ENCODE measurements at places on chromosomes 7 and 10.

GRCh38 chr7:44059219-44060090 lies 5.9 kb downstream of the PGAM2 start:
- no peak for DNase-seq

DNA sequence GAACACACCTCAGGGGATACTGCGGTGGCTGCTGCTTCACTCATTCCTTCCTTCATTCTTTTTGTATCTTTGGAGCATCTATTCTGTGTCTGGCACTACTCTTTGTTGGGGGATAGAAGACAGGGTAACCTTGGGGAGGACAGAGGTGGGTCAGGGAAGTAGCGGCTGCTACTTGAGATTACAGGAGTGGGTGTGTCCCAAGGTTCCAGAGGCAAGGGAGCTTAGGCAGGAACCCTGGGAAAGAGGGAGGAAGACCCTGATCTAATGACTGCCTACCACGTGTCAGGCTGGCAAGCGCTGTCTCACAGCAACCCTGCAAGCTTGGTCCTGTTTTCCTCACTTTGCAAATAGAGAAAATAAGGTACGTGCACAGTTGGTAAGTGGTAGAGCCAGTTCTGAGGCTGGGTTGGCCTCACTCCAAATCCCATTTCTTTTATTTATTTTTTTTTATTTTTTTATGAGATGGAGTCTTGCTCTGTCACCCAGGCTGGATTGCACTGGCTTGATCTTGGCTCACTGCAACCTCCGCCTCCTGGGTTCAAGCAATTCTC lies 985.9 kb upstream of the ZNF722 start:
- no peak for DNase-seq

DNA sequence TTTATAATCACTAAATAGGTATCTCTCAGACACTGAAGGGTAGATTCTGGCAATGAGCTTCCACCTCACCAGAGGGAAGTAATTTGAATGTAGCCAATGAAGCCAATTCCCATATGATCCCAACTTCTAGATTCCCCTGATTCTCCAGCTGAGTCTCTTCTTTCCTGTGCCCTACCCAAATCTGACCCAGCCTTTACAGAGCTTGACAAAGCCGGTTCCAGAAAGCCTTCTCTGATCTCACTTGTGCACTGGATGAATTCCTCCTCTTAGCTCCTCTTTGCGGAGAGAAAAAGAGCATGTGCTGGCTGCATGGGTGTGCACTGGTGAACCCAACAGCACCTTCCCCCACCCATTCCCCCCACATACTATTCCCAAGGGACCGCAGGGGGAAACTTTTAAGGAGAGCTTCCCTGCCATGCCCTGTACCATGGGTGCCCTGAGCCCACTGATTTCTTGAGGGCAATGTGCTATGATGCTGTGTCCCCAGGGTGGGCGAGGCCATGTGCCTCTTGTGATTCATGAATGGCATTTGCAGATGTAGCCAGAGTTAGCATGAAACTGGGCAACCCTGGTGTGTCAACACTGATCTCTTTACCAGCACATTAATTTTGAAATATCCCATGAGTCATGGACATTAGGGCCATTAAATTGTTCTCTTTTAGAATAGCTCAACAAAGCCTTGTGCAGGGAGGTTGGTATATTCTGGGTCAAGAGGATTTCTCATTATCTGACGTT lies 50.4 kb upstream of the PLEKHA1 start:
- no peak for DNase-seq

DNA sequence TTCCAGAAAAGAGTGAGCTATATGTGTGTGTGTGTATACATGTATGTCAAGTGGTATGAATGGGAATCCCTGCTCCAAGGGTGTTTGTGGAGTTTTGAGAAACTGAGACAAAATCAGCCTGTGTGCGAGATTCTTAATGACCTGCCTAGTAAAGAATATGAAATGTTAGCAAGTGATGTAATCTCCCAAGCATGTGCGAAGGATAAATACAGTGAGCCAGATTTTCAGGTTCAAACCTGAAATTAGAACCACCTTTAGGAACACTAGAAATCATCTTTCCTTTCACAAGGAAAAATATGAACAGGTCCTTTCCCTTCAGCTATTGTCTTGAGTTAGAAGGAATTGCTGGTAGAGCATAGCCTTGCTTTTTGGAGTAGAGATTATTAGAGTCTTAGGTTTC lies 457.6 kb downstream of the LRMDA start:
- DNase-seq, result no peak

GRCh38 chr10:35378541-35379210 lies 42.4 kb downstream of the CCNY start:
- DNase-seq, result no peak

DNA sequence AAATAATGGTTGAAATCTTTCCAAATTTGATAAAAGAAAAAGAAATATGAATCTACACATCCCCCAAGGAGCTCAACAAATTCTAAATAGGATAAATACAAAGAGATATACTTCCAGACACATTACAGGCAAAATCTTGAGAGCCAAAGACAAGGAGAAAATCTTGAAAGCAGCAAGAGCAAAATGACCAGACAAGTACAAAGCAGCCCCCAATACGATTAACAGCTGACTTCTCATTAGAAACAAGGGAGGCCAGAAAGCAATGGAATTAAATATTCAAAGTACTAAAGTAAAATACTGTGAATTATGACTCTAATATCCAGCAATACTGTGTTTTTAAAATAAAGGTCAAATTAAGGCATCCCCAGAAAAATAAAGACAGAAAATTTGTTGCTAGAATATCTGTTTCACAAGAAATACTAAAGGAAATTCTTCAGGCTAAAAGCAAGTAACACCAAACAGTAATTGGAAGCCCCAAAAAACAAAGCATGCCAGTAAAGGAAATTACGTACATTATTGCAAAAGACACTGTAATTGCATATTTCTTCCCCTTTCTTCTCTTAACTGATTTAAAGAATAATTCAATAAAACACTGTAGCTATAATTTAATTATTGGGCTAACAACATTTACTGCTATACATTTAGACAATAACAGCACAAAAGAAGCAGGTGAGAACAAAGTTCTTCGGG lies 36.4 kb downstream of the ZNF438 start:
- no peak for DNase-seq

DNA sequence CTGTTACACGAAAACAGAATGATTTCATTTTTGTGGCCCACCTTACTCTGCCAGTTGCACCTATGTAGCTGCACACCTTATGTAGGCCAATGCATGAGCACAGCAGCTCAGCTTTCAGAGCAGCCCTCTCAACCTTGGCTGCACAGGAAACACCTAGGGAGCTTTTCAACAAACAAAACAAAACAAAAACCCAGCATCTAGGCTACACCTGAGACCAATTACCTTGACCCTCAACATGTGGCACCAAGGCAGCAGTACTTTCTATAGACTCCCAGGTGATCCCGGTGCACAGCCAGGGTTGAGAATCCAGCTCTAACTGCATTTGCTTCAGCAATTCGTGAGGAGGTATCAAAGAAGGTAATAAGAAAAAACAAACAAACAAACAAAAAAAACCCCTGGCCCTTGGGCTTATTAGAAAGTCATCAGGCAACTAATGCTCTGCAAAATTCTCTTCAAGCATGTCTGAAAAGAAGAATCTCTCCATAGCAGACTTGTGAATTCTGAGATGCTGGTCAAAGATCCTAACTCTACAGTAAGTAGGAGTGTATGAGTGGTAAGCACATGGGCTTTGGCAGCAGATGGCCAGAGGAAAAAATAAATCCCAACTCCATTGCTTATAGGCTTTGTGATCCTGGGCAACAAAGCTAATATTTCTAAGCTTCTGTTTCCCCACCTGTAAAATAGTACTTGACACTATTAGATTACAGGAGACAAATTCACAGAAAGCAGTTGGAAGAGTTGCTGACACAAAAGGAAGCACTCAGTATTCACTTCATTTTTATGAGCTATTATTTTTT lies 113.4 kb upstream of the NOBOX start:
- DNase-seq, result peak; percentile 83

DNA sequence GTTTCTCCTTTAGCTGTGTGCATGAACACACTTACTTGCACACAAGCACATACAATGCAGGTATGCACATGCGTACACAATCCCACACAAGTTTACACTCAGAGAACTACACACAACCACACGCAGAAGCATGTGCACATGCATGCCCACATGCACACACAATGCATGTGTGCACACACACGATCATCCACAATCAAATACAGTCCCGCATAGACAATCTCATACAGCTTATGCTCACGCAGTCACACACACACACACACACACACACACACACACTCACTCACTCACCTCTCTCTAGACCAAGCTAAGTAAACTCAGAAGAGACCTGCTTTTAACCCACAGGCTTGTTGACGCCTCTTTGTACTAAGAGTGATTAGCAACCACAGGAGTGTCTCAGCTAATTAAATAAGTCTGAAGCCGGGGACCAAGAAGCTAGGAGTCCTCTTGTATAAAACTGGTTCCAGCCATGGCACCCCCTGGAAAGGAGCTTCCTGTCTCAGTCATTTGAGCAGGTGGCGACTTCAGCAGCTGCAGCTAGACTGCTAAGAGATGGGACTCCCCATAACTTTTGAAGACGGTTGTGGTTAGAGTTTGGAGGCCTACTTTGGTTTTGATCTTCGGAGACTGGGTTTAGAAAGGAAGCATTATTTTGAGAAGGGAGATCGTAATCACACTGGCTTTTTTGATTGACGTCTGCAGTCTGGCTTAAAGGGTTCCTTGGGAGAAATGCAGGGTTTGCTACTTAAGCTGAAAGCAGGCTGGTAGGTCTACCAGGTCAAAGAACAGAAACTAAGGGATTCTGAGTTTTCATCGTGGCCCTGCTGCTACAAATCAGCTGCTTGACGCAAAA lies 82.3 kb upstream of the ADRB1 start:
- no peak for DNase-seq

DNA sequence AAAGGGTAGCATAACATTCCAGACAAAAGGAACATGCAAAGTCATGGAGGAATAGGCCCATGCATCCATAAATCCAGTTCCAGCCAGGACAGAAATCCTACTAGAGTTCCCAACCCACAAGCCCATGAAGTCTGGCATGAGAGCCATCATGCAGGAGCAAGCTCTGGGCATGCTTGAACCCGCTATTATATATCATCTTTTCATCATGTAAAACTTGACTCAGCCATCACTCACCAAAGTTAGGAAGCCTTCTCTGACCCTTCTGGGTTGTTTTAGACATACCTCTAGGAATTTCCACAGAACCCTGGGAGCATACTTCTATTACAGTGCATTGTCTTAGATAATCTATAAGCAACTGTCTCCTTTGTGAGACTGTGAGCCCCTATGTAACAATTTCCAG lies 293.0 kb upstream of the NPSR1 start:
- DNase-seq, result no peak

GRCh38 chr7:20513341-20513740 lies 102.1 kb upstream of the ABCB5 start:
- DNase-seq, result no peak

GRCh38 chr7:48161407-48162125 lies 9.7 kb upstream of the ABCA13 start:
- no peak for DNase-seq

DNA sequence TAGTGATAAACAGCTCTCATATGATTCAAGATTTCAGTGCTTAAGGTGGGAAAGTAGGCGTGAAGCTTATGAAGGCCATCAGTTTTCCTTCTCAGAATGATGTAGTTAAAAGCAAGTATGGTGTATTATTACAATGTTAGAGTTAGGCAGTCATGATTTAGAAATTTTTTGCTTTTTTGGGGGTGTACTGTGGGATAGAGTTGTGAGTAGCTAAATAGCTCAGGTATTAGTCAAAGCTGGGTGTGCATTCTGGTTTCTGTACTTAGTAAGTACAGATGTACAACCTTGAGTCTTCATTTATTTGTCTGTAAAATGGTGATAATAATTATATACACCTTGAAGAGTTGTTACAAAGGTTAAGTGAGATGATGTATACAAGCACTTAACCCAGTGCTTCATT lies 52.2 kb downstream of the R3HCC1L start:
- DNase-seq, result no peak

GRCh38 chr7:87100326-87100725 lies 40.9 kb upstream of the ELAPOR2 start:
- DNase-seq, result no peak

- no peak for DNase-seq
These were observed 116.1 kb downstream of the FAM53B start for GRCh38 chr10:124627866-124628675.

DNA sequence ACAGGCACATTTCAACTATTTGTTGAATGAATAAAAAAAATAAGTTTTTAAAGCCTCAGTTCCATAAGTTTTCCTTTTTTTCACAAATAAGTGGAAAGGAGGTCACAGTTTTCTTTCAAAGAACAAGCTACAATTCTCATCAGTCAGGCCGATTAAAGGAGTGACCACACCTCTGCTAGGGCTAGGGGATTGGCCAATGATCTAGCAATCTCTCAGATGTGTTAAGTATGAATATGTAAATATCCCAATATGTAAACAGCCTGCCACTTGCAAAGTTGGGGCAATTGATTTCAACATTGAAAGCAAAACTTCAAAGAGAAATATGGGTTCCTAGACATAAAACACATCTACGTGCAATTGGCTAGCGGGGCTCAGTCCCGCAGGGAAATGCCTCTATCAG lies 614.9 kb downstream of the KCNMA1 start:
- DNase-seq, result no peak

Measured in NCI-H524 (cell line).